Choroid plexus epithelial cell (primary cell): ENCODE measurements at places on chromosomes 12 and 14.

- no peak for DNase-seq
These were observed 301.8 kb upstream of the TMPO start for GRCh38 chr12:98213556-98213955.

GRCh38 chr12:51864833-51865670 lies 16.5 kb upstream of the FIGNL2 start:
- DNase-seq, result no peak

DNA sequence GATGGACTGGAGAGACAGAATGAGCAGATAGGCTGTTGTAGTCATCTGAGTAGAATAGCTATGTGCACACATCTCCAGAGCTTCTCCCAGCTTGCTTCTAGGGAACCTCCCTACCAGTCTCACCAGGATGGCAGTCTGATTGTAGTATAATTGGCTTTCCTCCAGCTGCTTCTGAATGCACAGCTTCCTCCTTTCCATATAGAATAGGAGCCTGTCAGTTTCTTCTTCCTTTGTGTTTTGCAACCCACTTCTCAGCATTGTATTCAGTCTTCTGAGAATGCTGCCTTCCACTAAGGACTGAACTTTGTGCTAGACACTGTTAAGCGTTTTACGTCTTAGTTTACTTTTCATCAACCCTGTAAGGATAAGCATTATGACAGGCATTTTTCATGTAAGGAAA lies 2.2 kb upstream of the CSAD start:
- DNase-seq, result no peak

DNA sequence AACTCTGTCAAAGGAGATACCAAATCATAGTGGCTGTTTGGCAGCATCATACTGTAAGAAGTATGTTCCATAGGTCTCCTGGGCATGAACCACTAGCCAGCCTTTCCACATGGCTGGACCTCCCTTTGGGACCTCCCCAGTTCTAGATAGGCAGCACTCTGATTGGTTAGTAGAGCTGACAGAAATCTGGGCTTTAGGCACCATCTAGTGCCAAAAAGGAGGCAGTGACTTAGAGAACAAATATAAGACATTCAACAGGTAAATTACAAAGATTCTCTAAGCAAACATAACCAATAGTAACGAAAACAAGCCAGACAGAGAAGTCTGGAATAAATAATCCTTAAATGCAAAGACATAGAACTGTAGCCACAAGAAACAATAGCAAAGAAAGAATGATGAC lies 148.0 kb upstream of the PDE3A start:
- DNase-seq, result peak; percentile 80

DNA sequence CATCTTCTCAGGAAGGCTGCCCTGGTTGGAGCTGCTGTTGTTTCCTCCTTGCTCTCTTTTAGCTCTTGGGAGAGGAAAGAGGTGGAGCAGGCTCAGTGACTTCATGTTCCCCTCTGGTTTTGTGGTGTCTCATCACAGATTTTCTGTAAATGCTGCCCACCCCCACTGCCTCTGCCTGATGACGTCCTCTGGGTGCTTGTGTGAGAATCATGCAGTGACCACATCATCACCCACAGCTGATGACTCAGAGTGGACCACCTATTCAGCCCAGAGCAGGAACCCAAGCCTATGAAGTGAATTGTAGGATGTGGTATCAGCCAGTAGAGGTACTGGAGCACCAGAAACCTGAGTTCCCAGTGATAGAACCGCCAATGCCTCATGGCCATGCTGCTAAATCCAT lies at the start of gene GZMB:
Gene GZMB (minus strand): TSS at position 33 of the 400 bp plus-strand sequence. CDS start 30 bp downstream, at position 3.
- DNase-seq, result no peak

DNA sequence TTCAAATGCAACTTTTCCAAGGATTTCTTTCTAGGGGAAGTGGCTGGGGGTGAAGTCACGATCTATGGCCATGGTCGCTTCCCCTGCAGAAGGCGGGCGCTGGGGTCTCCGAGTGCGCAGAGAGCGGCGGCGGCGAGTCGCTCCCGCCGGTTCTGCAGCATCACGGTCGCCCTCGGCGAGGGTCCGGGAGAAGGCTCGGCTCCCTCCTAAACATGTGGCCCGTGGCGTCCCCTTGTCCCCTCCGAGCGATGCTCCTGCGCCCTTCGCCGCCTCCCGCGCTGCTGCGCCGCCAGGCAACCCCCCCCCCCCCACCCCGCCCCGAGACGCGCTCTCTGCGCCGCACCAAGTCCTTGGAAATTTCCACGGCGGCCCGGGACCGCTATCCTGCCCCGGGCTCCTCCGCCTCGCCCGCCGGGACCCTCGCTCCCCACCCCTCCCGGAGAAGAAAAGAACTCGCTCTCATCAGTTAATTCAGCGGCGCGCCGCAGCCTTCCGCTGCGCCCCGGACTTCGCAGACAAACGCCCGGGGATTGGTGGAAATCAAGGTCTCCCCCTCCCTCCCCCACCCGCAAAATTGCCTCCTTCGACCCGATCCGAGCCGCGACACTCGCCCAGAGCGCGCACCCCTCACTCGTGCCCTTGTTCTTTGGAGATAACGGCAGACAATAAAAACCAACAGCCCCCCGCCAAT lies at the start of gene ST8SIA1:
Gene ST8SIA1 (minus strand): TSS at position 298 of the 691 bp plus-strand sequence. CDS start 475 bp downstream, outside the sequence.
- no peak for DNase-seq

DNA sequence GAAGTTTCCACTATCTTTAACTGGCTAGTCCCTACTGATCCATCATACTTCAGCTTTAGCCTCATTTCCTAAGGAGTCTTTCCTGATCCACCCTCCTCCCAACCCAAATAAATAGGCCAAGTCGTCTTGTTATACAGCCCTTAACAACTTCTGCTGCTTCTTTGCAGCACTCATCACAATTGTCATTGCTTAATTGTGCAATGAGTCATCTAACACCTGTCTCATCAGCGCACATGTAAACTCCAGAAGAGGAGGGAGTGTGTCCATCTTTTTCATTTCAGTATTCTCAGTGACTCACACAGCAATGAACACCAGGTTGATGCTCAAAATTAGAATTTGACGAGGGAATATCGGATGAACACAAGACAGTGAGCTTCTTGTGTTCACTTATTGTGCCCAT lies 87.3 kb downstream of the SUDS3 start:
- DNase-seq, result no peak

DNA sequence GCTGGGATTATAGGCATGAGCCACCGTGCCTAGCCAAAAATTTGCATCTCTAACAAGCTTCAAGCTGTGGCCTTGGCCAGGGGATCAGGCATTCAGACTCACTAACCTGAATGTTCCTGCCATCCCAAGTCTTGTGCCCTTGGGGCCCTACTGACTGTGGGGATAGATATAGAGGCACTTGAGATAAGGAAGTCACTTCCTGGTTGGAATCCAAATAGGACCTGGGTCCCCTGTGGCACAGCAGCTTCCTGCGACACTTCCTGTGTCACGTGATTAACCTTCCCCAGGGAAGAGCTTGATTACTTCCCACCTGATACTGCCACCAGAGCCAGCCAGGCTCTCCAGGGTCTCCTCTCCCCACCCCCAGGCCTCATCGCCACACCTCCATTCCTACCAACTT lies 128.2 kb downstream of the BCL11B start:
- DNase-seq, result no peak

GRCh38 chr12:121579190-121579791 lies 1.5 kb downstream of the KDM2B start:
- DNase-seq, result no peak

- DNase-seq, result no peak
These were observed 590.2 kb downstream of the VRK1 start for GRCh38 chr14:97387252-97387874.

- peak; percentile 58 for DNase-seq
These were observed 15.9 kb downstream of the NCOR2 start for GRCh38 chr12:124551268-124552144.

DNA sequence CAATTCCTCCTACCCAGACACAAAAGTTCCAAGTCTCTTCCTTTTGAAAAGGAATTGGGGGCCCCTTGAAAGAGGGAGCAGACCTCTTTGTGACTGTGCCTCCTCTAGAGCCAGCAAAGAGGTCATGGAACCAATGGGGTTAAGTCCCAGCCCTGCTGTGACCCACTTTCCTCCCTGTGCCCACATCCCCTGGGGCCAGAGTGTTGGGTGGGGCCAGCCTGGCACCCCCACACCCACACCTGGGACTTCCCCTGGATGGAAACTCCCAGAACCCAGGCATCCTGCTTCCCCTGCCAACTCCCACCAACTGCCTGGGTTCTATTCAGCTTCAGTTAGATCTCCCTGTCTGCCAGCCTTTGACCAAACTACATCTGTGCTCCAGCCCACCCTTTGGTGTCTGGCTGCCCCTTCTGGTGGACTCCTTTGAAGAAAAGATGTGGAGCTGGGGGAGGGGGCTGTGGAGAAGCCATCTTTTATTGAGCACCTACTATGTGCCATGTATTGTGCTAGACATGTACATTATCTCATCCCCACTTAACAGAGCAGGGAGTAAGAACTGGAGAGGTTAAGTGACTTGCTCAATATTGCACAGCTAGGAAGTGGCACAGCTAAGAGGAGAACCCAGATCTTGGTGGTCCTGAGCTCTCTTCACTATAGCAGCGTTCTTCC lies 4.6 kb upstream of the RARG start:
- DNase-seq, result no peak

- DNase-seq, result no peak
These were observed 40.0 kb downstream of the FBXW8 start for GRCh38 chr12:116950628-116951325.

DNA sequence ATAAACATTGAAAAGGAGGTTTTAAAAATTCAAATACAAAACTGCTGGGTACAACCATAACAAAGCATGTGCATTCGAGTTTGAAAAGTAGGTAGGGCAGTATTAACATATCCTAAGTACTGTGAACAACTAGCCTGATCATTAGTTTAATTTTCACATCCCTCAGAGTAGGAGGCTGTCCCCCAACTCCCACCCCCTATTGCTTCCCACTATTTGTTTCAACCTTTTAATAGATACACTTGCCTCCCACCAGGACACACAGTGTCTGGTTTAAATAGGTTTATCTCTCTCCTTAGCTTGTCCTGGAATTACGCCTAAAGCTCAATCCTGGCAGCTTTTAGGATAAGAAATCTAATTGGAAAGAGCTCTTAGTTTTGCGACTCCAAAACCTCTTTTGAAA lies 2.1 kb downstream of the TAOK3 start:
- no peak for DNase-seq

GRCh38 chr14:22597771-22598098 lies 365 bp upstream of the ABHD4 start:
- peak; percentile 28 for DNase-seq

GRCh38 chr12:128250096-128250495 lies 16.9 kb upstream of the TMEM132C start:
- no peak for DNase-seq

DNA sequence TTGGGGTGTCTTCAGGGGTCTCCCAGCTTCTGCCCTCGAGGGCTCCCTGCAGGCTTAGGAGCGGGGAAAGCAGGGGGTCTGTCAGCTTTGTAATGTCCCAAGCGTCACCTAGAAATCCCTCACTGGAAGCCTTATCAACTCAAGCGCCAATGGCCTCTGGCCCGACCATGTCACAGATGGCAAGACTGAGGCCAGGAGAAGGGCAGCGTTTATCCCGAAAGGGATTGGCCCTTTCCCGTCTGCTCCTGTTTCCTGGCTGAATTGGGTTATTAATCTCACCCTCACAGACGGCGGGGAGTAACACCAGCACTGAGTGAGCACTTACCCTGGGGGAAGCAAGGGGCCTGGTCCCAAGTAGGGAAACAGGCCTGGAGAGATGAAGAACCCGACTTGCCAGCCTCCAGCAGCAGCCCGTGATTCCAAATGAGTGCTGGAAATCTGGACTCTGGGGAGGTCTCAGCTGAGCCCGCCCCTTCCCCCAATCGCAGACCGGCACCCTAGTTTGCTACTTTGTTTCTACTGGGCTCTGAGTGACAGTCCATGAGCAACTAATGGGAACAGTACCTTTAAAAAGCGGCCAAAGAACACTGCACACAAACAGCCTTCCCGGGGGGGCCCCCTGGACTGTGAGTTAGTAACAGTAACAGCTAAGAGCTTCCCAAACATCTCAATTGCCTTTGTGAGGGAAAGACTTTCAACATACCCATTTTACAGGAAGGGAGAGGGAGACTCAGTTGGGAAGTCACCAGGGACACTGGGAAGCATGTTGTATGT lies 2.1 kb upstream of the NCOR2 start:
- DNase-seq, result peak; percentile 30

- DNase-seq, result peak; percentile 80
These were observed 6.3 kb upstream of the NYNRIN start for GRCh38 chr14:24392325-24393091.

DNA sequence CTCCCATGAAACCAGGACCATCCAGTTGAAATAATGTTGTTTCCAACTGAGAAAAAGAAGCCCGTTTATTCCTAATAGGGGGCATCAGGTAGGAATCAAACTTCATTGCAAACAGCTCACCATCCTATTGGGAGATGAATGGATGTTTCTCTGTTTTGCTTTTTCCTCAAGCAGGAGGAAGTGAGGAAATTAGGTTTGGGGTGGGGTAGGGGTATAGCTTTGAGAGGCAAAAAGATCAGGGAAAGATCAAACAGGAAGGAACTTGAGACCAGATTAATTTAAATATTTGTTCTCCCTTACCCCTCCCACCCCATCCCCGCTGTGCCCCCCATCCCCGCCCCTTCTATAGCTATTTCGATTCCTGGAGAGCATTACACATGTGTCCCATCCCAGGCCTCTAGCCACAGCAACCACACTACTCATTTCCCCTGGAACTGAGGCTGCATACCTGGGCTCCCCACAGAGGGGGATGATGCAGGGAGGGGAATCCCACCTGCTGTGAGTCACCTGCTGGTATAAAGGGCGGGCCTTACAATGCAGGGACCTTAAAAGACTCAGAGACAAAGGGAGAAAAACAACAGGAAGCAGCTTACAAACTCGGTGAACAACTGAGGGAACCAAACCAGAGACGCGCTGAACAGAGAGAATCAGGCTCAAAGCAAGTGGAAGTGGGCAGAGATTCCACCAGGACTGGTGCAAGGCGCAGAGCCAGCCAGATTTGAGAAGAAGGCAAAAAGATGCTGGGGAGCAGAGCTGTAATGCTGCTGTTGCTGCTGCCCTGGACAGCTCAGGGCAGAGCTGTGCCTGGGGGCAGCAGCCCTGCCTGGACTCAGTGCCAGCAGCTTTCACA lies at the start of gene IL23A:
Gene IL23A (plus strand): TSS at position 577 of the 850 bp plus-strand sequence. CDS start 161 bp downstream, at position 738.
- DNase-seq, result peak; percentile 51

GRCh38 chr14:62123961-62124360 lies 361.7 kb downstream of the SNAPC1 start:
- no peak for DNase-seq

GRCh38 chr12:24561411-24561871 lies 387.5 kb downstream of the BCAT1 start:
- peak; percentile 45 for DNase-seq

DNA sequence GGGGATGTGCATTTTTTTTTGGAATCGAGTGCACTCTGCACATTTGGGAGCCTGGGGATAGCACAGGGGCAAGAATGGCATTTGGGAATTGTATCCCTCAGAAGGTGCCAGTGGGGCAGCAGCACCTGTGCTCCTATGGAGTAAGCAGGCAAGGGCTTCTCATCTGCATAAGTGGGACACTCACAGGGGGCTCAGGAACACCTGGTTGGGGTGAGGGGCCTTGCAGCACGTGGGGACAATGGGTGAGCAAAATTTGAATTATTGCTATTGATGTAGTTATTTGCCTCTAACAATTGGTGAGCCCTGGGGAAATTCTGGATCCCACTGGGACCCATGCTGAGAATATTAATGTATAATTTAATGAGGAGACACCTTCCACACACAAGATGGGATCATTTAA lies 274.2 kb downstream of the TTC6 start:
- DNase-seq, result no peak
